Naive B cell (primary cell): ENCODE measurements at places on chromosomes 12 and 14.

- no peak for DNase-seq
Observed at GRCh38 chr12:53999559-54000115, 324 bp upstream of the HOXC9 start.

DNA sequence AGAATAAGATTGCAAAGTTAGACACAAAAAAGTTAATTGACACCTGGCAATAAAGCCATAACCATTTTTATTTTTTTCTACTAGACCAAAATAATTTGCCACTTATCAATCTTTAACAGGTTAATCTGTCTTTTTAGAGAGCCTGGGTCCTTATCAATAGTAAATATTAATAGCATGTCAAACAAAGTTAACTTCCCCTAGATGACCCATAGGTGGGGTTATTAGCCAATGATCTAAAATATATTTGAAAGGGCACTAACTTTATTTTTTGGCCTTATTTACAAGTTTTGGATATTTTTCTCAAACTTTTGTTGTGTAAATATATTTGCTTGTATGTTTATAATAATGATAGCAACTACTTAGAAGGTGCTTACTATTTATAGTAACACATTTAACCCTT lies 3.9 kb downstream of the ANKRD33 start:
- DNase-seq: no peak

GRCh38 chr14:75204116-75204515 lies 27.7 kb upstream of the TMED10 start:
- DNase-seq: no peak

GRCh38 chr12:85322715-85323114 lies 42.7 kb downstream of the ALX1 start:
- DNase-seq: no peak

- DNase-seq: no peak
Observed at GRCh38 chr12:115785548-115785947, 491.9 kb downstream of the MED13L start.

DNA sequence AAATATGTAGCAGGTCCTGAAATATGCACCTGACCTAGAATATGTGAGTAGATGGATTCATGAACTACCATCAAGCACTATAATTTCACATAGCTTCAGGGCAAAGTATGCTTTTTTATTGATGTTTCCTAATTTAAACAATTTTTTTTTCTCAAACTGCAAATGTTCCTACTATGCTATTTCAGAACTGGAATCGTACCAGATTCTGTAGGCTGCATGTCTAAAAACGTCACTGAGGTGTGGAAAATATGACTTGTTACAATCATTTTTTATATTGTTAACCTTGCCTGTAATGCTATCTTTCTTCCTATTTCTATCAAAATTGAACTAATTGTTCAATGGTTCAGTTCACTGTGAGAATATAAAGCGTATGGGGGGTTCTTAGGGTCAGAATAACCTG lies 78.0 kb upstream of the RERGL start:
- DNase-seq: no peak

DNA sequence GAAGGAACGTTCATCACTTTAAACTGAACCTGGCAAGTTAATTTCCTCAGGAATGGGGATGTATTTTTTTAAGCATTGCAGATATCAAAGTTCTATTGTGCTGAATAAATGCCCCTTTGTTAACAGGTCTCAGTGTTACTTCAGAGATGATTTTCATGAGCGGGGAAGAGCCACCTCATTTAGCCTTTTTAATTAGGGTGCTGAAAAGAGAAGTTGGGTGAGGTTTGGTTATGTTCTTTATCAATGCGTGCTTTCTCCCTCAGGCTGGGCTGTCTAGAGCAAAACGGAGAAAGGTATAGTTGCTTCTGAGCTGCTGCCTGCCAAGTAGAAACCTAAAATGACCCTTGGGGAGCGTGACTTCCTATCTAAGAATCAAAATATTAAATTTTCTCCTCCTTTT lies 8.0 kb upstream of the HIP1R start:
- no peak for DNase-seq

DNA sequence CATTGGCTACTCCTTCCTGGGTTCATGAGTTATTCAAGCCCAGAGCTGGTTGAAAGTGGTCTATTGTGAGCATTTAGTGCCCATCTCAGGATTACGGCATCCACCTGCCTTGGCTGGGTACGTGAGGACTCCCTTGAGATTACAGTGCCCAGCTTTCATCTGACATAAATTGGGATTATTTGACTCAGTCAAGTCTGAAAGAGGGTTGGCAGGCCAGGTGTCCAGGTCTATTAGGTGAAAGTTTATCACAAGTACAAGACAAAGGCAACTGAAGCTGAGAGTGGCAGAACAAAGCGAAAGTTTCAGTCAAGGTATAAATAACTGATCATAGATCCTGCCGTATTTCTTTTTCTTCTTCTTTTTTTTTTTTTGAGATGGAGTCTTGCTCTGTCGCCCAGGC lies 84.6 kb upstream of the ATF7IP start:
- DNase-seq: no peak

- DNase-seq: no peak
Observed at GRCh38 chr12:18753481-18754123, 15.7 kb downstream of the CAPZA3 start.

GRCh38 chr14:90777830-90778485 lies 38.3 kb downstream of the TTC7B start:
- no peak for DNase-seq

DNA sequence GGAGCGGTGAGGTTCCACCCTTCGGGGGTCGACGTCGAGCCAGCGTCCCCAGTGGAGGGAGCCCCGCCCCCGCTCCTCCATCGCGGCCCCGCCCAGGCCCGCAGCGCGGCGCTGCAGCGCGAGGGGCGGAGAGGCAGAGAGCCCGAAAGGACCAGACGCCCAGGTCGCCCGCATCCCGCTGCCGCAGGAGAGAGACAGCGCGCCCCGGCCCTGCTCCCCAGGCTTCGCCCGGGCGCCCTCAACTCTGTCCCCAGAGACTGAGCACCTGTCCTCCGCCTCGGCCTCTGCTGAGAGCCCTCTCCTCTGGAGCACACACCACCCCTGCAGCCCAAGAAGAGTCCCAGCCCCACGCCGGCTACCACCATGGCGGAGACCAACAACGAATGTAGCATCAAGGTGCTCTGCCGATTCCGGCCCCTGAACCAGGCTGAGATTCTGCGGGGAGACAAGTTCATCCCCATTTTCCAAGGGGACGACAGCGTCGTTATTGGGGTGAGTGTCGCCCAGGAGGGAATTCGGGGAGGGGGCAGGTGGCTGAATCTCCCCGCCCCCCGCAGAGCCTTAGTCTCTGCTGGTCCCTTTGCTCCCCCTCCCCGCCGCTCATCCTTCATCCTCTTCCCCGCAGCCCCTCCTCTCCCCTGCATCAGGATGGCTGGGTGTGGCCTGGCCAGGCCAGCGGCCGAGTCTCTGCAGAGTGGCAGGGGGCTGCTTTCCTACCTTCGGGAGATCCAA lies at the start of gene KIF5A:
Gene KIF5A, plus strand, starts transcription at position 136 of the 732 bp plus-strand sequence. Its CDS starts 228 bp downstream, at position 364.
- DNase-seq: peak; percentile 36

- DNase-seq: no peak
Observed at GRCh38 chr12:9081667-9082427, 33.9 kb downstream of the A2M start.

- DNase-seq: no peak
Observed at GRCh38 chr14:39279515-39279914, 45.8 kb downstream of the MIA2 start.

DNA sequence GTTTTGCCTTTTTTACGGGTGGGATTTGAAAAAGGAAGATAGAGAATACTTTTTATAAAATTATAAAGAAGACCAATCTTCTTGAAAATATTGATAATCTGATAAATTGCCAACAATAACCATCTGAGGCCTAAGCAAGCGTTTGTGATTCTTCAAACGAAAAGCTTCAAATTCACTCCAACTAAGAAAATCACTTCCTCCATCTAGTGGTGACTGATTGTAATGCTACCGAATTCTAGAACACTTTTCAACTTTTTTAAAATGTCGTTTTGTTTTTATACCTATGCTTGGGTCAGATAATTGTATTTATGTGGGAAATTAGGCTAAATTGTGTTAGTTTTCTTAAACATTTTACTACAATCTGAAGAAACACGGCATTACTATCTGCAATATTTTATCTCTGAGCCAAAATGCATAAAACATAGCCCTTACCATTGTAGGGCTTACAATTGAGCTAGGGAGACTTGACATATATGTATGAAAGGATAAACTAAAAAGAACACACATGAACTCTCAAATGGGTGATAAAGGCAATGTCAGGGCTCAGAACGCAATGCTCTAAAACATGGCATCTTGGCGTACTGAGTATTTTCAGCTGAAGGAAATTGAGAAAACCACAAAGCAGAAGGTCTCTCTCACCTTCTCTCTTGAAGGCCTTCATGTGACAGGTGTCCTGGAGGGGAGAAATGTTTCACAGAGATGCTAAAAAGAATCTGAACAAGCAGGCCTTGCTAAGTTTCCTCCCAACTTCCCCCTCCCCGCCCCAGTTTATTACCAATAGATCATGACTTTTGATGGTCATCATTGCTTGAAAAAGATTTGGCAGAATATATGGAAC lies 36.8 kb upstream of the G2E3 start:
- peak; percentile 1 for DNase-seq

DNA sequence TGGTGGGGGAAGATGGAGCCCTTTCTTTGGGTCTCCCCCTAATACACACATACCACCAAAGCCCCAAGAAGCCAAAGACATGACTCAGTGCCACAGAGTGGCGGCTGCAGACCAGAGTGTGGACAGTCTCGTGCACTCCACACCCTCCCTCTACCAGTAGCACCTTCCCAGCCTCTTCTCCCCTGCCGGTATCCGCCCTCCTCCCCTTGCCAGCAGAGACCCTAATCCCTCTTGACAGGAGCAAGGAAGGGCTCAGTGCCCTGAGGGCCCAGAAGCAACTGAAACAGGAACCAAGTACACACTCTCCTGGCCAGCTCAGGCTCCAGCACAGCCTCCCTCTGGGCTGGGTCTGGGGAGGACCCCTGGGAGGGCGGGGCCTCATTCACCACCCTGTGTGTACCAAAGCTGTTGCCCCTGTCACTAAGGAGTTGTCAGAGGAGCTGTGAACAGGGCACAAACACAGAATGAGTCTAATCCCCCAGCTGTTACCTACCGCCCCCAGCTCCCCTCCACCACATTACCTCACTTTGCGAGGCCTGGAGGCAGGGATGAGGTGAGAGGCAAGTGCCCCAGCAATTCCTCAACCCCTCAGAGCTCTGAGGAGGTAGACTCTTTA lies 8.2 kb downstream of the SPRYD3 start:
- DNase-seq: no peak

DNA sequence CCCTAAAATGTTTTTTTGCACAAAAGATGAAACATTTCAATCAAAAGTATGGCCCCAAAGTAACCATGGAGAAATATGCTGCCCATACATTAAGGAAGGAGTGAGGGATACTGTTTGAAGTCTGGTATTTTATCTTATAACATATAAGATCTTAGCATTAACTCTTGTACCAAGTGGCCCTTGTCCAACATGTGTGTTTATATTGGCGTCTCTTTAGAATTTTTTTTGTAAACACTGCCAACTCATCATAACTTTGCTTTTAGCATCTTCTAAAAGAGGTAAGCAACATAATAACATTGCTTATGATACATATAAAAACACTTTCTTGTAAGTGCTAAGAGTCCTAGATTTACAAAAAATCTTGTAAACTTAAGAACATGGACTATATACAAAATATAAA lies 419.7 kb downstream of the ADAMTS20 start:
- DNase-seq: no peak
